ENCODE measurements at places on chromosomes 13 and 19. TPM values are rescaled to one million over a fixed set of nuclear protein-coding genes. Genes with fewer than 3 reads are reported as not detected.

Gene PTOV1
- 125 TPM for polyA plus RNA-seq

Gene CEACAM5
- 1.9 TPM for polyA plus RNA-seq

Gene CHERP
- 25.4 TPM for polyA plus RNA-seq

Gene DOCK6
- 20.8 TPM for polyA plus RNA-seq

Gene CD79A
- polyA plus RNA-seq = 74.4 TPM

Gene PLEKHJ1
- polyA plus RNA-seq = 97.7 TPM

Gene ATP8A2
- polyA plus RNA-seq = 1.1 TPM

Gene ADAMTSL5
- 0.21 TPM for polyA plus RNA-seq

Gene FGF21
- polyA plus RNA-seq = 0.11 TPM

Gene TBC1D17
- polyA plus RNA-seq = 69.7 TPM

Gene NMRK2
- polyA plus RNA-seq = 1.1 TPM

Gene ZNF177
- 13.8 TPM for polyA plus RNA-seq

Gene GPALPP1
- 18.2 TPM for polyA plus RNA-seq

Gene LILRA1
- polyA plus RNA-seq = 0.32 TPM

Gene PDX1
- 0.05 TPM for polyA plus RNA-seq

Gene MATK
- 16.2 TPM for polyA plus RNA-seq

Gene WASF3
- polyA plus RNA-seq = 2.7 TPM

Gene PGLYRP1
- 0.37 TPM for polyA plus RNA-seq

Gene SLC6A16
- polyA plus RNA-seq = 2.5 TPM

Gene KCNN1
- polyA plus RNA-seq = 0.27 TPM

Gene KLK8
- 11.0 TPM for polyA plus RNA-seq

Data from thymus (tissue), 14 donors.